ENCODE measurements at places on chromosomes 2 and 18. TPM values are rescaled to one million over a fixed set of nuclear protein-coding genes. Genes with fewer than 3 reads are reported as not detected.

- peak; percentile 79 for DNase-seq
These were observed at the start of gene DHRS9 for GRCh38 chr2:169069341-169069740. DHRS9 (plus strand) TSS chr2:169069563; CDS start chr2:169081582, 12,019 bp downstream.

The LINC00305 gene
- not detected for total RNA-seq

DNA sequence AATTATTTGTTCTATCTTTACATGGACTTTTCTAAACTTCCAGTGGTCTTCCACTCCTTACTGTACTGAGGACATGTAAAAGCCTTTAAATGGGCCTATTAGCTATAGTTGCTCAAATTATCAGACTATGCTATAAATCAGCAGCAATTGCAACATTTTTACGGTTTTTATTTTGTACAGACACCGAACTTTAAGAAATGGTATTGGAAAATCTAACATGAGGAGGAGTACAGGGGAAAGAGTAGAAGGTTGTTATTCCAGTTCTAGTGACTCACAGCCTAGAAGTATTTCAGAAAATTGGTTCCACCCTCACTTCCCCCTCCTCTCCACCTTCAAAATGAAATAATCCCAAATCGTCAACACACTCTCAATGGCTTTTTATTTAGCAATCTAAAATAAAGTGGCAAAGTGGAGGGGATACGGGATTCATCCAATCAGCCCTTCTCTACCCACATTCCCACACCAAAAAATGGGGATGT is 1.1 kb downstream of the NCKAP1 start:
- no peak for DNase-seq

The HOXD4 gene
- total RNA-seq: 1.4 TPM

- no peak for DNase-seq
These were observed 294.8 kb upstream of the NRP2 start for GRCh38 chr2:205387350-205388055.

GRCh38 chr2:121472470-121472993 is 58.1 kb upstream of the RNU4ATAC start:
- no peak for DNase-seq

GRCh38 chr2:43144263-43144662 is 82.1 kb downstream of the ZFP36L2 start:
- no peak for DNase-seq

DNA sequence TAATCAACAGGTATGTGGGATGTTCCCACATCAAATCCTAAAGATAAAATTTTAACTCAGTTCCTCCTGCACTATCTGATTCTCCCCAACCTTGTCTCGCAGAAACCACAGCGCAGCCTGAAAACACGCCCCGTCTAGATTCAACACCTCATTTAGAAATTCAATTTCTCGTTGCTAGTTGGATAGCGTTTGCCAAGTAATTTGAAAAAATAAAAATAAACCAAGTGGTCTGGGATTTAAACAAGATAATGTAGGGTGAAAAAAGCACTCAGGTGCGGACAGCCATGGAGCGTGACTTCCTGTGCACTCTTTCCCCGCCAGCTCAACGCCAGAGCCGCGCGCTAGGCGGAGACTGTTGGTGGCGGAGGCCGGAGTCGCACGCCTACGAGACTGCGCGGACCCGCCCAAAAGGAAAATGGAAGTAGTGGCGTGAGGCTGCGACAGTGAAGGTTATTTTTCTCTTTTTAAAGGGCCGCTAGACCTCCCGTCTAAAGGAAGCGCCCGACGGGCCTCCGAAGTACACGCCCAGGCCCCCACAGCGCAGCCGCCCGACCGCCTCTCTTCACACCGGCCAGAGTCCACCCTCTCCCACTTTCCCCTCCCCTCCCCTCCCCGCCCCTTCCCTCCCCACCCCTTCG is 615 bp upstream of the CCNT2 start:
- DNase-seq: peak; percentile 80

DNA sequence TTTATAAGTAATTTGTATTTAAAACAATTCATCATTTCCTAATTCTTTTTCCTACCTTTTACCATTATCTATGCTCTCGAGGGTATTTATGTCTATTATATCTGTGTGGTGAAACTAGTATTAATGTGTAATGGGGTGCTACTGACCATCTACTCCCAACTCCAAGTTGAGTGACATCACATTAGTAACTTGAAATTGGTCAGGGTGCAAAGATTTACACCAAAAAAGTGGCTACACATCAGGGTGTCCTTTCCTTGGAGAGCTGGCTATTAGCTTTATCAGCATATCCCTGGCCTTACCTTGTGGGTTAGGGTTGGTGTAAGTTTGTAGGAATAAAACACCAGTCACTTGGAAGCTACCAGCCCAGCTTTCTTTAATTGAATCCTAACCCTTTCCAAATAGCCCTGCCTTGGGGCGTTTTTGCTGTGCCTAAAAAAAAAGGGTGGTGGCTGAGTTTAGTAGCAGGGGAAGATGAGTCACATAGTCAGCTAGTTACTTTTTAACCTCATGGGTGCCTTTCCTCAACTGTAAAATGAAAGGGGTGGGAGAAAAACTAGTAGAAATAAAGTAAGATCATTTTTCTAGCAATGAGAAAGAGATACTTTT is 14.0 kb downstream of the ANXA4 start:
- DNase-seq: peak; percentile 63

DNA sequence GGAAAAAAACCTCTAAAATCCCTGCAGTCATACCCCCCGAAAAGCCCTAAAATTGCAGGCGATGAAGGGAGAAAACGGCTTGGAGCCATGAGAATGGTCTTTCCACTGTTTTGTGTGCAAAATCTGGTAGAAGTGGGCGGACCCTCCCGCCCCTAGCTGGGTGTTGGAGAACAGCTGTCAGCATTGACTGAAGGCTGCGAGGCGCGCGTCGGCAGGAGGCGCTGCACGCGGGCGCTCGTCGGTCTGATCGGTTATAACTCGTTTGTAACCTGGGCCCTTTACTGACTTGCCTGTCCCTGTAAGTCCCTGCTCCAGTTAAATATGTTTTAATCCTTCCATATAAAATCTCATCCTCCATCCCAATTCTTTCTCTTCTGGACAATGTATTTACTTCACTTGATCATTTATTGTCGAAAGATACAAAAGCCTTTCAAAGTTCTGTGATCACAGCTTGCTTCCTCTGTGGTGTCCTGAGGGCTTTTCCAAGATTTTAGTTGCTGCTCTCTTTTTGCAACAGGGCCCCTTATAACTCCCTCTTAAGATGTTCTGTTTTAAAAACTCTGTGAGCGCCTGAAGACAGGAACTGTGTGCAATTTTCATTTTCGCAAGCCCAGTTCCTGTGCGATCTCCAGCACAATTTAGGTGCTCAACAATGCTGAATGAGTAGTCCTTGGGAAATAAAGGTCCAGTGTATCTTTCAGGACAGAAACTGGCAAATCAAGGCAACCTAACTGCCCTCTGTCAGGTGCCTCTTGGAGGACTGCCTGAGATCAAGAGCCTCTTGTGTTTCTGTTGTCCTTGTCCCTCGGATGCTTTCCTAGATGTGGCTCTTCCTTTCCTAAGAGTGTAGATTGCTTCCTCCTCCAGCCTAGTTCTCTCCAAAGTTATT is 918 bp upstream of the HNRNPLL start:
- DNase-seq: peak; percentile 76

GRCh38 chr18:23526501-23527063 is 23.3 kb downstream of the RMC1 start:
- DNase-seq: no peak

- DNase-seq: no peak
These were observed 9.7 kb downstream of the STARD7 start for GRCh38 chr2:96198921-96199320.

DNA sequence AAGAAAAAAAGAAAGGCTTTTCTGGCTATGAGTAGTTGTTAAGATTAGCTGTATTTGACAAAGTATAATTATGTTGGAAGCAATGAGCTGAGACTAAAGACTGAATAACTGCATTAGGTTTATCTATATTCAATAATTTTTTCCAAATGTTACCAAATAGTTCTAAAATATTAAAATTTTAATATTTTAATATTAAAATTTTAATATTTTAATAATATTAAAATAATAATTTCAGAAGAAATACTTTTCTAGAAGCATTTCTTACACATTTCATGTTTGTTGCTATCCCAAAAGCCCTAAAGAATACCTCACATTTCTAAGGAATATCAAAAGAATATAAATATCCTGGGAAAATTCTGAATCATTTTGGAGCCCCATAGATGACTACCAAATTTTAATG is 74.7 kb downstream of the LRP2 start:
- no peak for DNase-seq

The SULT1C3 gene
- total RNA-seq: not detected

DNA sequence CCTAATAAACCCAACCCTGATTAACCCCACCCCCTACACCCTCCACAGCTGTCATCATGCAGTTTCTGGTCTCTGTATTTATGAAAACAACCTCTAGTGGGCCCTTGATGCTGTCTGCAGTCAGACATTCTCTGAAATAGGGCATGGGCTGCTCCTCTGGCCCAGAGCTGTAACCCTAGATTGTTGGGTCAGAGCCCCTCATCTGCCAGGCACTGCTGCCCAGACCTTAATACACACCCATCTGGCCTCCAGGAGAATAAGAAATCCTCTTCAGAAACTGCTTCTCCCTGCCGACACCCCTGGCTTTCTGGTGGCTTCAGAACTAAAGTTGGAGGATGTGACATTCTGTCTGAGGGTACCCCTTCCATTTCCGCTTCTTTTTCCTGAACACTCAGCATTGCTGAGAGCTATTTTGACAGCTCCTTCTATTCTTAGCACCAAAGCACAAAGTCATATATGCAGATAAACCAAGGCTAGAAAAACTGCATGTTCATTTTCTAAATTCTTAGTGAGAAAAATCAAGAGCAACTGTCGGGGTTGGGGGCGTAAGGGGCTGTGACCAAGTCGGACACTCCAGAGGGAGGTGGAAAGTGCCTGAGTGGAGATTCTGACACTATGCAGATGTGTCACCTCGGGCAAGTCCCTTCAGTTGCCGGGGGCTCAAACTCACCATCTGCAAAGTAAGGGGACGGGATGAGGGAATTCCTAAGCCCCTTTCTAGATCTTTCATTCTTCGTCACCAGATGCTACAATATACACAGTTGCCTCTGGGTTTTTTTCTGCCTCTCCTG is 28.7 kb downstream of the SRSF7 start:
- DNase-seq: no peak

The LGALSL gene
- total RNA-seq: 5.3 TPM

- DNase-seq: no peak
These were observed 1252.7 kb upstream of the FAM98A start for GRCh38 chr2:34851804-34852203.

The COL4A3 gene
- total RNA-seq: 0.18 TPM

DNA sequence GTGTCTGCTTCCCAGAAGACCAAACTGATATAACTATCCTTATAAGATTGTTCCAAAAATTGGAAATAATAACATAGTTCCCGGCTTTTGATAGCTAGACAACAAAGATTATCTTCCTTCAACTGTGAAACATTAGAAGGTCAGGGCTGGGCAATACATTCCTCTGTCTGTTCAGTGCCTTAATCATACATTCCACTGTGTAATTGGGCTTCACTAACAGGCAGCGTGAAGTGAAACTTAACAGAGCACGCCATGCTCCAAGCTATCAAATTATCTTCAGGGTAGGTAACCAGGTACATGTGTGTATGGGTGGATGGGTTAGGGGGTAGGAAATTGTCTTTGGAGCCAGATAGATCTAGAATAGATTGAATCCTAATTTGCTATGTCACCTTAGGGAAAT is 23.5 kb upstream of the ARL5A start:
- no peak for DNase-seq

The NFATC1 gene
- 30.8 TPM for total RNA-seq

GRCh38 chr18:13543811-13544732 is 182.3 kb downstream of the FAM210A start:
- DNase-seq: no peak

GRCh38 chr2:215137741-215138340 is 585 bp downstream of the ABCA12 start:
- DNase-seq: no peak

DNA sequence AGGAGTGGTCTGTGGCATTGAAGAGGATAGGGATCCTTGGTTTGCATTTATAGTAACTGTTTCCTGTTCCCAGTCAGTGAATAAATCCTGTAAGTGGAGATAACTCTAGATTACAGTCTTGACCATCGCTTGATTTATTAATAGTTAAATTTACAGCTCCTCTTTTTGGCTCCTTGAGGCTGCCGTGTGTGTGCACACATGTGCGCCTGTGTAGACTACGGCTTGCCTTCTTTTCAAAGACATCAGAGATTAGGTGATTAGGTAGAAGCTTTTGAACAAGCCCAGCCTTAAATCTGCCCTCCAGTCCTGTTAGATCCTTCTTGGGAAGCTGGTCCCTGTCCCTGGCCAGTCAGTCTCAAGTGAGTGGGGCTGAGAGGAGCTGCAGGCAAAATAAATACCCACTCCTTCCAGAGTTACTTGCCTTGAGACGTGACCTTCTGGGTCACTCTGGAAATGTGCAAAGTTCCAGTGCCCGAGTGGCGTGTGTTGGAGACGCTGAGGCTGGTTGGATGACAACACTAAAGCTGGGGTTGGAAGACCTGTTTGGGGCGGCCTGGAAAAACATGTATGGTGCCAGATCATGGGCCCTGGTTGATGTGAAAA is 32.0 kb downstream of the TCF7L1 start:
- DNase-seq: no peak

- DNase-seq: no peak
These were observed 60.1 kb upstream of the LAPTM4A start for GRCh38 chr2:20111311-20112131.

- DNase-seq: no peak
These were observed 326.5 kb upstream of the THUMPD2 start for GRCh38 chr2:40105593-40105992.

DNA sequence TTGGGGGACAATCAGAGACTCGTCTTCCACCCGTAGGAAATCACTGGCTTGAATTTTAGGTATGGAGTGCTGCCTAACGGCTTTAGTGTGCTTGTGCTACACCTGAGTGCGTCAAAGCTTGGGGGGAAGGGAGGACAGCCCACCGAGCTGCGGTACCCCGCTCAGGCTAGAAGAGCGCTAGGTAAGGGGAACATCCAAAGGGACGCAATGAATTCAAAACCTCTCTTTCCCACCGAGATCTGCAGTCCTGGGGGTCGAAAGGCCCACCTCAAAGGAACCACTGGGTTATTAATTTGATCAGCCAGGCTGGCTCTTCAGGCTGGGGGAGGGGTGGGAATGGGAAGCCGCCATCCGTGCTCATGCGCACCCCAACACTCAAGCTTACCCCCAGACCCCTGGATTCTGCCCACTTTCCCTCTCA is 2.7 kb downstream of the EPHA4 start:
- no peak for DNase-seq

DNA sequence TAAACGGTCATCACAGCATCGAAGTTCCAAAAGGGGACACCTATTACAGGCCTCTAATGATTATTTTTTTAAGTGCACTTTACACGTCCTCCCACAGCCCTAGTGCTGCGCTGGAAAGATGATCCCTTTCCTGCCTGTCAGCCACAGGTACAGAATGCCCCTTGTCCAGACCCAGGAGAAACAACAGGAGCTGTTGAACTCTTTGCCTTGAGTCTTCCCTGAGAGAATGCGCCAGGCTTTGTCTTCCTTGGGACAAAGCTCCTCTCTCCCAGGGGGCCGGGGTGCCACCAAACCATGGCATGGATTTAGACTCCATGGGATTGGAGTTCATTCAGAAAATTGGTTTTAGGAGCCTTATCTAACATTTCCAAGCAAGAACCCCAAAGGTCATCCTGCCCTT is 319.0 kb upstream of the SOX11 start:
- no peak for DNase-seq

The SLC16A14 gene
- 3.2 TPM for total RNA-seq

Measured in Panc1 (cell line).